ENCODE measurements at places on chromosomes 13 and 19.

DNA sequence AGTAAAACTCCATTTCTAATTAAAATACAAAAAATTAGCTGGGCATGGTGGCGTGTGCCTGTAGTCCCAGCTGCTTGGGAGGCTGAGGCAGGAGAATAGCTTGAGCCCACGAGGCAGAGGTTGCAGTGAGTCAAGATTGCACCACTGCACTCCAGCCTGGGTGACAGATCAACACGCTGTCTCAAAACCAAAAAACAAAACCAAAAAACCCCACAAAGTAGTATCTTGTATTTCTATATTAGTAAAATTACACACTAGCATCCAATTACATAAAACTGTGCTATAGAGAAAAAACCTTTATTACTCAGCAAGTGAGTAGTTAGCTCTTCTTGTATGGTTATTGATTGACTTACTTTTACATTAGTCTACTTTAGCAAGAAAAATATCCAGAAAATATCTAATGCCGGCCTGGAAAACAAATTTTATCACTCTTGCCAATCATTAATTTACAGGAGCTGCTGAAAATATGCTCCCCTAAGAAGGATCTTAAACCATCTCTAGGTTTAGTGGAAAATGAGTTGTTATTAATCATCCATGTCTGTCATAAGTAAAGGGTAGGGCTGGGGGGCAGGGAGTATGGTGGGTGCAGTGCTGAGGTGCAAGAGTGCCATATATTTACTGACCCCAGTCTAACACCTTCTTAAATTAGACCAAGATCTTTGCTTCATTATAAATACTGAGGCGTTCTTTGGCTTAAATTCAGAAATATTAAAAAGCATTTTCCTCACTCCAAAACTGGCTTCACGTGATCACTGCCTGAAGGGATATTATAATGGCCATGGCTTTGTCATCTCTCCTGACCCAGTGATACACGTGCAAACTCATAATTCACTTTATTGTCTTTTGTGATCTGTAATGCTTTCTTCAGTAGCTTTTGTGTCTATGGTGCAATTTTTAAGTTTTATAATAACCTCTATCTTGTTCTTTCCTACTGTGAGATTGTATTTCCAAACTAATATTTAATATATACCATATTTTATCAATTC, 44.1 kb downstream of the UBL3 start:
- no peaks in the 10 kb centered on the region for H3K27me3 ChIP-seq
- no peak overlapping the region for H3K4me3 ChIP-seq
- no peak for DNase-seq
- no peaks in the 10 kb centered on the region for H3K36me3 ChIP-seq

- H3K27me3 ChIP-seq = no peaks in the 10 kb centered on the region
- no peak overlapping the region for H3K4me3 ChIP-seq
- peaks cover 14% of the 10 kb centered on the region for H3K36me3 ChIP-seq
- H3K27ac ChIP-seq = no peak overlapping the region
These were observed 58.7 kb downstream of the DPY19L3 start for GRCh38 chr19:32464279-32464678.

- peak overlapping the region; percentile 79 for H3K27ac ChIP-seq
- H3K4me1 ChIP-seq = peaks cover 27% of the 10 kb centered on the region
- no peak for DNase-seq
- no peaks in the 10 kb centered on the region for H3K36me3 ChIP-seq
- H3K4me3 ChIP-seq = peak overlapping the region; percentile 74
- H3K27me3 ChIP-seq = no peaks in the 10 kb centered on the region
These were observed 2.0 kb downstream of the COL5A3 start for GRCh38 chr19:10008184-10008765.

DNA sequence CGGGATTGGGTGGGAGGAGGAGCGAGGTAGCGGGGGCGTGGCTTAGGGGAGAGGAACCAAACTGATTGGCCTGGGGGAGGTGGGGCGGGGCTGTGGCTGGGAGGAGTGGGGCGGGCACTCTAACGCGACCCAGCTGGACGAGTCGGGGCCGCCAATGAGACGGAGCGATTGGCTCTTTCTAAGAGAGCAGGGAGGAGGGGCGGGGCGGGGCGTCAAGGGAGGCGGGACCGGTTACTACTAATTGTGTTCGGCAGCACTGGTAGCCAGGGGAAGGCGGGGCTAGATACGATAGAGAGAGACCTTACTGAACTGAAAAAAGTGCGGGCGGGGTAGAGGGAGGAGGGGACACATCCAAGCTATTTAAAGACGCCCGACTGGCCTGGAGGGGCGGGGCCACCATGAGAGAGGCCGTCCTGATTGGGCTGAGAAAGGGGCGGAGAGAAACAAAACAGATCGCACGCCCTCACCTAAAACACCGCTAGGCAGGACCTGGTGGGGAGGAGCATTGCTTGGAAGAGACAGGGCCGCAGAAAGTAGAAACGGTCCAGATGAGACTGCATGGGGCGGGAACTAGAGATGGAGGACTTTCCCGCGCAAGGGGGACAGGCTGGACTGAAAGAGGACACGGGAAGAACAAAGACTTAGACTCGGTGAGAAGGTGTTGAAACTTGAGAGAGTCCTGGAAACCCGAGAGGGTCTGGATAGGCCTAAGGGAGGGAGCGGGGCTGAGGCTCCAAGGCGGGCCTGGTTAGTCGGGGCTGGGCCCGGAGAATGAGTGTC, at the start of gene KCNC3:
Gene KCNC3 (minus strand): TSS at position 232 of the 780 bp plus-strand sequence. CDS start 295 bp downstream, outside the sequence.
- H3K4me1 ChIP-seq = no peaks in the 10 kb centered on the region
- no peaks in the 10 kb centered on the region for H3K36me3 ChIP-seq
- H3K27ac ChIP-seq = no peak within 1 kb of the TSS
- peak within 1 kb of the TSS; percentile 56 for H3K4me3 ChIP-seq
- peaks cover 54% of the 10 kb centered on the region for H3K27me3 ChIP-seq

- no peaks in the 10 kb centered on the region for H3K4me1 ChIP-seq
- no peak overlapping the region for H3K4me3 ChIP-seq
- no peak overlapping the region for H3K27ac ChIP-seq
- no peak for DNase-seq
- H3K27me3 ChIP-seq = peaks cover 26% of the 10 kb centered on the region
These were observed 78.9 kb upstream of the ANKRD10 start for GRCh38 chr13:110993788-110994187.

- H3K27me3 ChIP-seq = no peaks in the 10 kb centered on the region
- no peak overlapping the region for H3K4me3 ChIP-seq
- no peaks in the 10 kb centered on the region for H3K4me1 ChIP-seq
- H3K36me3 ChIP-seq = peaks cover 3% of the 10 kb centered on the region
These were observed 15.9 kb downstream of the EPN1 start for GRCh38 chr19:55690769-55691545.

GRCh38 chr13:49436890-49437289, 7.0 kb downstream of the CAB39L start:
- peak; percentile 76 for DNase-seq
- H3K4me3 ChIP-seq = no peak overlapping the region
- peaks cover 7% of the 10 kb centered on the region for H3K36me3 ChIP-seq
- H3K4me1 ChIP-seq = peaks cover 10% of the 10 kb centered on the region

- no peak overlapping the region for H3K27ac ChIP-seq
- no peaks in the 10 kb centered on the region for H3K36me3 ChIP-seq
- no peaks in the 10 kb centered on the region for H3K4me1 ChIP-seq
- H3K4me3 ChIP-seq = no peak overlapping the region
- DNase-seq = no peak
These were observed 383.6 kb downstream of the UQCRFS1 start for GRCh38 chr19:28829359-28829758.

DNA sequence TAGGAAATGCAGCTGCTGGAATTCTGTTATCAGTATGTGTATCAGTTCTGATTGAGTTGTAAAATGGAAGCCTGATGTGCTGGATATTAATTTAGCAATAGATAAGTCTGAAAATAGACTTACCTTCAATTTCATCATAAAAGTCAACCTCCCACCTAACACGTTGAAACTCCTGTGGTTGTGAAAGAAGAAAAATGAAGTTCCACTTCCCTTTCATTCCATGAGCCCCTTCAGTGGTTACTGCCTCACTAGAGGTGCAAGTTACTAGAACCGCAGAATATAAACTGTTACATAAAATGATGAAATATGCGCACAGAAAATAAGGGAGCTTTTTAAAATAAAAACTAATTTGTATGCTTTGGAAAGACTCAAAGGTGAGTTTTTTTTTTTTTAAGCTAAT, 249.2 kb downstream of the SHISA2 start:
- no peak overlapping the region for H3K27ac ChIP-seq
- H3K27me3 ChIP-seq = no peaks in the 10 kb centered on the region
- no peaks in the 10 kb centered on the region for H3K36me3 ChIP-seq
- H3K4me3 ChIP-seq = no peak overlapping the region
- no peaks in the 10 kb centered on the region for H3K4me1 ChIP-seq
- no peak for DNase-seq

DNA sequence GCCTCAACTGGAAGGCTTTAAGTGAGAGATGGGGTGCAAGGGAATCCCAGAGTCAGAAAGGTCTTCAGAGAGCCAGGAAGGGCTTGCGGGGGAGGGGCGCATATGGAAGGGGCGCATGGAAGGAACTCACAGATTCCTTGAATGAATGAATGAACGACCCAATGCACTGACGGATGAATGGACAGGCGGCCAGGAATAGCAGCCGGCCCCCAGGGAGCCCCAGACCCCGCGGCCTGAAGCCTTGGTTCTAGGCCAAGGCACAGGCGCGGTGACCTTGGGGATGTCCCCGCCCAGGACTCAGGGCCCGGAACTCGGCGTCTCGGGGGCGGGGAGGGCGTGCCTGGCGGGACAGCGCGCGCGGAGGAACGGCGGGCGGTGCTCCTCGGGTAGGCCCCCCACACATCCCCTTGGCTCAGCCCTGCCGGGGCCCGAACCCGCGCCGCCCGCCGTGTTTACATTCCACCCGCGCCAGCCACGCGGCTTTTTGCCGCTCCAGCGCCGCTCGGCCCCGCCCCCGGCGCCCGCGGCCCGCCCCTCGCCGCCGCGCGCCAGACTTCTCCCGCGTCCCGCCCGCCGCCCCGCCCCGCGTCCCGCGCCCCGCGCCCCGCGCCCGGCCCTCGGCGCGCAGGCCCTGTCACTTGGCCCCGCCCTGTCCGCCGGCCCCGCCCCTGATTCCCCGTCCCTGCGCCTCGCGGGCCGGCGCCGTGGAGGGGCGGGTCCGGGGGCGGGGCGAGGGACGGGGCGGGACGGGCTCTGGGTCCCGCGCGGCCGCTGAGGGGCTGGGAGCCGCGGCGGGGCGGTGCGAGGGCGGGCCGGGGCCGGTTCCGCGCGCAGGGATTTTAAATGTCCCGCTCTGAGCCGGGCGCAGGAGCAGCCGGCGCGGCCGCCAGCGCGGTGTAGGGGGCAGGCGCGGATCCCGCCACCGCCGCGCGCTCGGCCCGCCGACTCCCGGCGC, at the start of gene CCNE1:
Gene CCNE1 (plus strand): TSS at position 867 of the 955 bp plus-strand sequence. CDS start 565 bp downstream, outside the sequence.
- no peaks in the 10 kb centered on the region for H3K36me3 ChIP-seq
- H3K4me1 ChIP-seq = no peaks in the 10 kb centered on the region
- peak; percentile 92 for DNase-seq
- no peak within 1 kb of the TSS for H3K27ac ChIP-seq

DNA sequence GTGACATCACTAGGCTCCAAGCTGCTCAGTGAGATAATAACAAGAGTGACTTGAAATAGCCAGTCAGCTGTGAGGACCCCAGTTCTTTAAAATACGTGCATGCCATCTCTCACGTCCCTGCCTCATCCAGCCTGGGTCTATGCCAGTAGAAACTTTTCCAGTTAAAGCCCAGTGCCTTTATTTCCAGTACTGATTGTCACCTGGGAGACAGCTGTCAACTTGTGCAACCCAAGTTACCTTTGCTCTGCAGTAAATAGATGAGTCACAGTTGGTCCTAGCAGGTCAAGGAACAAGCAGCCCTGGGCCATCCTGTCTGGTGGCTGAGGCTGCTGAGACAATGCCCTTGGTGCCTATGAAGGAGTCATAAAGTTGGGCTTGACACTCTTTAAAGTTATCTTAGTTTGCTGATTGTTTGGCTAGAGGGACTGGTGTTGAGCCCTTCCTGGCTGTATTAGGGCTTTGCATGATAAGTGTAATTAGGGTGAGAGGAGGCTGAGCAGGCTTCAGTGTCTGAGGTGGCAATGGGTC, 228.7 kb downstream of the LACC1 start:
- H3K27me3 ChIP-seq = peaks cover 12% of the 10 kb centered on the region
- no peak overlapping the region for H3K27ac ChIP-seq
- no peaks in the 10 kb centered on the region for H3K4me1 ChIP-seq
- DNase-seq = no peak
- H3K36me3 ChIP-seq = no peaks in the 10 kb centered on the region

DNA sequence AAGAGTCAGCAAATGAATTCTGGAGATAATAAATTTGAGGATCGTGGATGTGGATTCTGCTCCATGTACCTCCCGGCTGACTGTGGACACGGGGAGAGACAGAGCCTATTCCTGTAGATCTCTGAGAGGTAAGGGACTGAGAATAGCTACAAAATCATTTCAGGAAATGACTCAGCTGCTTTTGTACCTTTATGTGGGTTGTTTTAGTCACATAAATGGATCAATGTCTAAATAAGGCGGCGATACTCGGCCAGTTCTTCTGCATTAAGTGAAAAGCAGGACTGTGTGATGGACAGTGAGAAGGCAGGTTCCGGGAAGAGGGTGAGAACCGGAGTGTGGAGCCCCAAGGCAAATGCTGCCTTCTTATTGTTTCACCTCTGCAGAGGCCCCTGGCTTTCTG, 128.1 kb downstream of the EFNB2 start:
- H3K4me1 ChIP-seq = no peaks in the 10 kb centered on the region
- no peak for DNase-seq
- no peaks in the 10 kb centered on the region for H3K36me3 ChIP-seq
- no peak overlapping the region for H3K27ac ChIP-seq
- no peaks in the 10 kb centered on the region for H3K27me3 ChIP-seq
- no peak overlapping the region for H3K4me3 ChIP-seq

DNA sequence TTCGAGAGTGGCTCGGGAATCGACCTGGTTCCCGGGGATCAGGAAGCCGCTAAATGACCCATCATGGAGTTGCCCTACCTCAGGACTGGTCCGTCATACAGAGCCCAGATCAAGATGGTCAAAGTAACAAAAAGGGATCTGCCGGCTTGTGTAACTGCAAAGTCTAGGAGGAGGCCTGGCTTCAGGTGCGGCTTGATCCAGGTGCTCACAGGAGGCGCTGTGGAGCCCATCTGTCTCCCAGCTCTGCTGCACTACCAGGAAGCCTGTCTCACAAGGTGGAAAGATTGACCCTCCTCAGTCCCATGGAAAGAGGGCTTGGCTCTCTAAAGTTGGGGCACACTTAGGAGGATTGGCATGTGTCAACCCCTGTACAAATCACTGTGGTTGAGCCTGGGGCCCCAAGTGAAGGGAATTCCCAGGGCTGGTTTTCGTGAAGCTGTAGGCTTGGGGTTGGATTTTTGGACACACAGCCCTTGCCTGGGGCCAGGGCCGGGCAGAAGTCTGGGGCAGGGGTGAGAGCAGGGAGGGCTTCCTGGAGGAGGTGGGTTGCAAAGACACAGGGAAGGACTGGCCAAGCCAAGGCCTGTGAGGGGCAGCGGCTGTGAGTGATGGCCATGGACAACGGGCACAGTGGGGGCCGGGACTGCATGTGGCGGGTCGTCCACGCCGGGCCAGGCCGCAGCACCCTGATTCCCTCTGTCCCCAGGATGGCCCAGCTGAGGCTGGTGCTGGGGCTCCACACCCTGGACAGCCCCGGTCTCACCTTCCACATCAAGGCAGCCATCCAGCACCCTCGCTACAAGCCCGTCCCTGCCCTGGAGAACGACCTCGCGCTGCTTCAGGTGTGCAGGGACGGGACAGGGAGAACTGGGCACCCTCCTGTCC, 4.2 kb downstream of the GZMM start:
- DNase-seq = no peak
- H3K36me3 ChIP-seq = no peaks in the 10 kb centered on the region
- no peaks in the 10 kb centered on the region for H3K4me1 ChIP-seq
- no peak overlapping the region for H3K4me3 ChIP-seq
- H3K27me3 ChIP-seq = no peaks in the 10 kb centered on the region
- no peak overlapping the region for H3K27ac ChIP-seq

All from GM23248 (cell line).